ENCODE measurements at places on chromosomes 16 and 17. TPM values are rescaled to one million over a fixed set of nuclear protein-coding genes. Genes with fewer than 3 reads are reported as not detected.

SLC5A10 gene
- not detected for polyA plus RNA-seq

KRTAP4-9 gene
- polyA plus RNA-seq: not detected

CACNG5 gene
- polyA plus RNA-seq: not detected

- H3K4me1 ChIP-seq: no peaks in the 10 kb centered on the region
- no peak overlapping the region for H3K27ac ChIP-seq
- peak; percentile 70 for DNase-seq
- H3K36me3 ChIP-seq: no peaks in the 10 kb centered on the region
- peak overlapping the region; percentile 78 for H3K4me3 ChIP-seq
Observed at GRCh38 chr17:489758-490329, 137.2 kb upstream of the RPH3AL start.

GRCh38 chr17:72952641-72953315, 139.7 kb downstream of the SLC39A11 start:
- no peak overlapping the region for H3K27ac ChIP-seq
- no peak overlapping the region for H3K4me3 ChIP-seq
- no peaks in the 10 kb centered on the region for H3K27me3 ChIP-seq
- H3K36me3 ChIP-seq: no peaks in the 10 kb centered on the region
- no peak for DNase-seq

DNA sequence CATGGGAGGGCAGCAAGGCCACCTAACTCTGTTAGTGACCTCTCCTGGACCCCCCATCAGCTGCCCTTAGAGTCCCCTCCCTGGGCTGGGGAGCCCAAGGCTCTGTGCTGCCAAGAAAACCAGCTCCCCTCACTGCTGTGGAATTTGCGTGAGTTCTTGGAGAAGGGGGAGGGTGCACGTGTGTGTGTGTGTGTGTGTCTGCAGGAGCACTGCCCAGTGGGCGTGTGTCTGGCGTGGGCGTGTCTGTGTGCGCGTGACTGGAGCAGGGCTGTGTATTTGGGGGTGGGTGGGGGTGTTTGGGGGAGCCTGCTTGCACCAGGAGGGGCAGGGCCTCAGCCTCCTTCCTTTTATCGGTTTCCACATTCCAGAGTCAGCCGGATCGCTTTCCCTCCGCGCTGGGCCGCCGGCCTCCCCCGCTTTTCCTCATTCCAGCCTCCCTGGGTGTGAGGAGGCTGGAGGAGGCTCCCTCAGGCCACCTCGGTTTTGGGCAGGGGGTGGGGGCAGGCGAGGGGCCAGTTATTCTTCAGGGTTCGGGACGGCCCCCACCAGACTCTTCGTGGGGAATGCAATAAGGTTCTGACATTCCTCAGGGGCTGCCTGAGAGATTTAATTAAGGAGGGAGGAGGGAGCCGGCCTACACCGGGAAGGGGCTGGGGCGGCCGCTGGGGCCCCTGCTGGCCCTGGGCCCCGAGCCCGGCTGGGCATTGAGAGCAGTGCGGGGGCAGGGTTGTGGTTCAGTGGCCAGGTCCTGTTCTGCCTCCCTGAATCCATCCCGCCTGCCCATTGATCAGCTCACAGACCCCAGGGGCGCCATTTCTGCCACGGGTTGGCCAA, 2.5 kb downstream of the VASN start:
- H3K27me3 ChIP-seq: no peaks in the 10 kb centered on the region
- H3K4me1 ChIP-seq: no peaks in the 10 kb centered on the region
- peak overlapping the region; percentile 73 for H3K4me3 ChIP-seq
- H3K27ac ChIP-seq: peak overlapping the region; percentile 92
- peak; percentile 93 for DNase-seq

DNA sequence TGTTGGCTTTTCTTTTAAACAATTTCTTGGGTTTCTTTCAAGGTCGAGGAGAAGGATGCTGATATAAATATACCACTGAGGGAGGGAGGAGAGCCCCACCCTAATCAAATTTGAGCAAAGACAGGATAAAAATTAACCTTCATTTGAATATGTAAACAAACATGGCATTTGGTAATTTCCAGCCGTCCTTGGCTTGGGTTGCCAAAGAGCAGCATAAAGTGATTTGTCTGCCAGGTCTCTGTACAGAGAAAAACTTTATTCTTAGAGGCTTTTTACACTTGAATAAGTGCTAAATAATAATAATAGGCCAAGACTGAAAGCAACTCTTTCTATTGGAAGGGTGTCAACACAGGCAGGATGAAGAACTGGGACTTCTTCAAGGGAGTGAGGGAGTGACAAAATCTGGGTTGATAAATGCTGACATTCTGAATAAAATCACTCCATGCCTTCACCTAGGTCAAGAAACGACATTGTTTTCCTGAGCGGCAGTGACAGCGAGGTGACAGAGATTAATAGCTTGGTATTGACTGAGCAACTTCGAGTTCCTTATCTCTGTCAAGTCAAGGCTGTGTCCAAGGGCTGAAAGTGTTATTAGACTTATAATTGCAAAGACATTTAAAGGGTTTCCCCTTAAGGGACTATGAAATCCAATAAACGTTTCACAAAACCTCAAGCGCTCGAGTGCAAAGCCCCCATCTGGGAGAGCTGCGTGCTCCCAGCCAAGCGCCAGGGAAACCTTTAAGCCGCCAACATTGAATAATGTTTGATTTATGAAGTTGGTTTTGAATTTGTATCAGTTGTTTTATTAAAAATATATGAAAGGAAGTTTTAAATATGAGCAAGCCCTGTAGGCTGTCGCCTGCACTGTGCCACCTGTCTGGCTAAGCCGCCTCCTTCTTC, 269.5 kb upstream of the N4BP1 start:
- H3K4me3 ChIP-seq: no peak overlapping the region
- no peaks in the 10 kb centered on the region for H3K27me3 ChIP-seq
- no peaks in the 10 kb centered on the region for H3K36me3 ChIP-seq
- no peak for DNase-seq
- no peak overlapping the region for H3K27ac ChIP-seq
